Osteoblast (primary cell): ENCODE measurements at places on chromosomes 1 and 21. TPM values are rescaled to one million over a fixed set of nuclear protein-coding genes. Genes with fewer than 3 reads are reported as not detected.
A peak's percentile ranks its signal among the peaks of the same experiment; 100 is the strongest.

DNA sequence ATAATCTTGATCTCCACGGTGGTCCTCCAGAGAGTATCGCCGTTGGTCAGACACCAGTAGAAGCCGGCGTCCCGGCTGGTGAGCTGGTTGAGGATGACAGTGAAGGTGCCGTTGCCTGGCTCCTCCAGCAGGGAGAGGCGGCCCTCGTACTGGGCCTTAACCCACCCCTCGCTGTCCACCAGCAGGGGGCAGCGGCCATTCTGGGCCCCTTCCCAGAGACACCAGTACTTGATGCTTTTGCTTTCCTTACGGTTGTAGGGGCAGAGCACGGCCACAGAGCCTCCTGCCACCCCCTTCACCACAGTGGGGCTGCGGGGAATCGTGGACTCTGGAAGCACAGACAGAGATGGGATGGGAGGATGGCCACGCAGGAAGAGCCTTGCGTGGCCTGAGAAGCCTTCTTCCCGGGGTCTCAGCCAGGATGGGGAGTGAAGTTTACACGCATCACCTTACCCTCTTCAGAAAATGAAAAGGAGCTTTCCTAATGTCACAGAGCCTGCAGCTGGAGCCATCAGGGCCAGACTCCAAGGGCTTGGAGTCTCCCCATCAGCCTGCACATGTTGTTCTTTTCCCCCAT is 10.7 kb downstream of the PIGR start:
- no peaks in the 10 kb centered on the region for H3K4me1 ChIP-seq
- peak; percentile 87 for DNase-seq
- no peak overlapping the region for H3K27ac ChIP-seq

GRCh38 chr1:17199267-17200044 is 5.5 kb upstream of the PADI1 start:
- no peaks in the 10 kb centered on the region for H3K27me3 ChIP-seq
- peaks cover 9% of the 10 kb centered on the region for H3K4me1 ChIP-seq
- DNase-seq, result no peak
- no peak overlapping the region for H3K27ac ChIP-seq
- H3K4me3 ChIP-seq, result no peak overlapping the region

Gene PRRX1
- total RNA-seq, result 307 and 427 TPM in 2 replicates

Gene HUNK
- total RNA-seq, result under 0.01 TPM in 2 replicates

DNA sequence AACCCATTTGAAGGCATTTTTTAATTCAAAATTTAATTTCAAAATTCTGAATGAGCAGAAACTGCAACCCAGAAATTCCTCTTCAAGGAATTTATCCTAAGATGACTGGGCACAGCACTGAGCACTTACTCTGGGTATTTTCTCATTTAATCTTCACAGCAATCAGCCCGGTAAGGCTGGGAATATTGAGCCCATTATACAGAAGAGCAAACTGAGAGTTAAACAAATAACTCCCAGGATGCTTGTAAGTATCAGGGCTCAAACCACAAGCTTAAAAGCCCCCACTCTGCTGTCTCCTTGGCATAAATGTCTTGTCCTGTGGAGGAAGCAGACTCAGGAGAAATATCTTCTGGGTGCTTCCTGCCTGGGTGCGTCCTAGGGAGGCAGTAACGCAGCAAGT is 53.0 kb upstream of the SPOCD1 start:
- no peak overlapping the region for H3K27ac ChIP-seq
- no peaks in the 10 kb centered on the region for H3K36me3 ChIP-seq
- DNase-seq, result no peak

DNA sequence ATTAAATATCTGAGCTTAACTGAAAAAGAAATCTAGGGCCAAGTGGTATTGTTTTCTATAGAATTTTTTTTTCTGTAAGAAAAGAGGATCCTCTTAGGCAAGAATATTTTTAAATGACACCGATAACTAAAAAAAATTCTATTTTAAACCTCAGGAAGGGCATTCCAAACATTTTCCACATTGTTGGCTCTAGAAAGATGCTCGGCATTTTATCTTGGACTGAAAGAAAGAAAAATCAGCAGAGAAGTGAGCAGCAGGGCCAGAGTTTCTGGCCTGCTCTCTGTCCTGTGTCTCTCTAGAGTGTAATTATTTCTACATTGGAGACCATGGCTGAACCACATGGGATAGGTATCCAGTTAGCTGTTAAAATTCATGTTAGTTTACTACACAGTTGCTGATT is 192.5 kb upstream of the GREM2 start:
- no peaks in the 10 kb centered on the region for H3K36me3 ChIP-seq
- no peaks in the 10 kb centered on the region for H3K27me3 ChIP-seq
- H3K27ac ChIP-seq, result peak overlapping the region; percentile 28
- H3K4me3 ChIP-seq, result no peak overlapping the region
- no peak for DNase-seq
- H3K4me1 ChIP-seq, result peaks cover 9% of the 10 kb centered on the region
